ENCODE measurements at places on chromosomes 7 and 10.

DNA sequence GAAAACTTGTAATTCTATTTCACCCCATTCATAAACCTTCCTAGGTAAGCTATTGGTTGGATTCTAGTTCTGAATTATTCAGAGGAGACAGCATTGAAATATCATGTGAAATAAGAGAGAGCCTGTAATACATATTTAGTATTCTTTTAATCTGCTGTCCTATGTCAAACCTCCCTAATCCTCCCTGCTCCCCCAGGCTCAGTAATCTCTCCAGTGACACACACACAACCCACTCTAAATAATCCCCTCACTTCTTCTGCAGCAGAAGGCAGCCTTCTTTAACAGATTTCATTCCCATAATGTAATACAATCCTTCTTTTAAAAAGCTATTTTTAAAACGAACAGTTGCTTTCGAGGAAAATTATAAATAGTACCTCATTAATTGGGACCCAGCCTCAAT lies 639.7 kb upstream of the AUTS2 start:
- no peak for DNase-seq

- DNase-seq: no peak
These were observed 150.3 kb downstream of the POLR1F start for GRCh38 chr7:19558527-19558926.

DNA sequence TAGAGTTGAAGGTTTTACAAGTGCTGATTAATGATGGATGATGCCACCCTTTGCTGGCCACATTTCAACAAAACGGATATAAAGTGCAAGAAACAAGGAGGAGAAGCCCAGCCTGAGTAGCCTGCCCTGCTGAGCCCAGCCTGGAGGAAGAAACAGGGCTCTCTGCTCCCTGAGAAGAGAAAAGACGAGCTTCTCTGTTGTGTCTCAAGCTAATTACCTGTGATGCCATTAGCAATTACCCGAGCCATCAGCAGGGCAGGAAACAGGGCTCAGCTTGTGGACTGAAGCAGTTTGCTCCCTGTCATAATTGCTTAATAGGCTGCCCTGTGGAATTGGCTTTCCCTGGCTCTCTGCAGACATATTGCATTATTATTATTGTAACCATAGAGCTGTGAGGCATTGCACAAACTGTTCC lies 709.3 kb upstream of the AUTS2 start:
- DNase-seq: no peak

- peak; percentile 78 for DNase-seq
These were observed 16.0 kb downstream of the MYOZ1 start for GRCh38 chr10:73625004-73625883.

DNA sequence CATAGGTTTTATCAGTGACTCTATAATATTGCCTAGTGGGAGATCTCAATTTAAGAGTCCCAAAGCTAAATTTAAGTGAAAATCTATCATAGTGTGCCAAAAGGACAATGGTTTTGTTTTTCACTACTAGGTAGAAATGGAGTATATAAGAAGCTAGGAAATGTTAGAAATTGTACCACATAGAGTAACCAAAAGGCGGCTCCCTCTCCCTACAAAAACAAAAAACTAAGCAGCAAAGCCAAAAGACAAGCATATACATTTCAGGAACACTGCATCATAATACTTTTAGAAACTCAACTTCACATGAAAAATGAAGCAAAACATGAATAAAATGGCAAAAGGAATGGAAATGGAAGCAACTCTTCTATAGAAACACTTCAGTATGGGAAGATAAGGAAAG lies 271.6 kb downstream of the CACNA2D1 start:
- DNase-seq: peak; percentile 50

- no peak for DNase-seq
These were observed 25.5 kb downstream of the JAZF1 start for GRCh38 chr7:28155019-28155660.

All from OCI-M1 (cell line).